ENCODE measurements at places on chromosomes 5 and 9. TPM values are rescaled to one million over a fixed set of nuclear protein-coding genes. Genes with fewer than 3 reads are reported as not detected.

- no peak for DNase-seq
These were observed 233.0 kb downstream of the CD180 start for GRCh38 chr5:66963559-66963971.

CXCL14 gene
- total RNA-seq, result not detected

DNA sequence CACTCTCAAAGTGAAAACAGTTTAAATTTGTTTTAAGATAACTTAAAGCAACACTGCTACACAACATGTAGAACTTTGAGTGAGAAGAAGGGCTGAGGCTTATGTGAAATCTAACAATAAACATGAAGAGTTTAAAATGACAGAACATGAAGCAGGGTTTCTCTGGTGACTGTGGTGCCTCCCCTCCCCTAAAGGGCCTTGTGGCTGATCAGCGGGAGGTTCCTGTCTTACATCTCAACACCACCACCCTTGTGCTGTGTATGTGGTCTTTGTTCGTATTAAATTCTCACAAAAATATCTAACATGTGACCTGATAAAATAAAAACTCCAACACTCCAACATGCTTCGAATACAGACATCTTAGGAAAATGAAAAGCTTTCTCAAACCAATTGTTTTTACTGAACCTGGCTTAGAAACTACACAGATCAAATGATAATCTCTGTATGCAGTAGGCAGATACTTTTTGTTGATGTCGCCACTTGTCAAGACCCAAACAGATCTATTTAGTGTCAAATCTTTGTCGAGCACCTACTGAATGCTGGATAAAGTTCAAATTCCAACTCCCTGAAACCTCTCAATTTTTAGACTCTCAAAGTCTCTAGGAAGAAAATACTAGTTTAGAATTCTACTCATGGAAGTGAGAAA is 9.9 kb upstream of the IQGAP2 start:
- no peak for DNase-seq

DNA sequence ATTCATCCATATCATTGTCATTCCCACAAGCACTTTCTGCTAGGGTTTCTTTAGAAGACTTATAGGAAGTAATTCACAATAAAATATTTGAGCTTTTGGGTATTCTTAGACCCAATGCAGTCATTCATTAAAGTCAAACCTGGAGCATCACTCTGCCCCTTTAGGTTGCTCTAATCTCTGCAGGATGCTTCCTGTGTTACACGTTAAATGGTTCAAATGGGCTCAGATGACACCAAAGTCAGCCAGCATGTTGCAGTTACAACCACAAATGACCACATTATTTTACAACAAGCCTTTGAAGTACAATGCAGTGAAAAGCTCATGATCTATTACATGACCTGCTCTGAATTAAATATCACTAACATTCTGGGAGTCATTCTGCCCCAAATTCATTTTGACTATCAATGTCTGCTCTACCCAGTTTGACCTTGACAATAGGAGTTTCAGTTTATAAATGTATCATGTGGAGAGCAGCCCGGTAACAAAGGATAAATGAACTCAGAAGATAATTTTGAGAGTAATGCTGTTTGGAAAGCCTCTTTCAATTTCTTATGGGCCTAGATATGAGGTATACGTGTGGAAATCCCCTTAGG is 668.6 kb upstream of the DMAC1 start:
- DNase-seq, result no peak

SLC25A51 gene
- total RNA-seq, result 32.5 TPM

GRCh38 chr5:66616520-66617225 is 20.5 kb downstream of the MAST4 start:
- DNase-seq, result no peak

DNA sequence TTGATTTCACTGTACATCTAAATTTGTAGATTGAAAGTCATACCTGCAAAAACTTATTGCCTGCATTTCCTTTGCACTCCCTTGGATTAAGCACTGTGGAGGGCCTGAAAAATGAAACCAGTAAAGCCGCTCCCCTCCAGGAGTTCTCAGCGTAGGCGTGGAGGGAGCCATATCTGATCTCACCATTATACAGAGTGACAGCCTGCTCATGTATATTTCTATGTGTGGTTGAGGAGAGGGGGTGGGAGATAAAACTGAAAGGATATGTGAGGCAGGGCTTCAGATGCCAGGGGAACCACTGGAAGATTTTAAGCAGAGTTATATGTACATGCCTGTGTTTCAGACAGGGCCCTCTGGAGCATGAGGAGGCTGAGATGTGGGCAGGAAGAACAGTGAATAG is 303.0 kb downstream of the MSX2 start:
- DNase-seq, result no peak

- no peak for DNase-seq
These were observed 22.5 kb downstream of the LHX3 start for GRCh38 chr9:136182420-136182787.

PSD2 gene
- 0.68 TPM for total RNA-seq

- DNase-seq, result no peak
These were observed 79.6 kb downstream of the GHR start for GRCh38 chr5:42502613-42503470.

DNA sequence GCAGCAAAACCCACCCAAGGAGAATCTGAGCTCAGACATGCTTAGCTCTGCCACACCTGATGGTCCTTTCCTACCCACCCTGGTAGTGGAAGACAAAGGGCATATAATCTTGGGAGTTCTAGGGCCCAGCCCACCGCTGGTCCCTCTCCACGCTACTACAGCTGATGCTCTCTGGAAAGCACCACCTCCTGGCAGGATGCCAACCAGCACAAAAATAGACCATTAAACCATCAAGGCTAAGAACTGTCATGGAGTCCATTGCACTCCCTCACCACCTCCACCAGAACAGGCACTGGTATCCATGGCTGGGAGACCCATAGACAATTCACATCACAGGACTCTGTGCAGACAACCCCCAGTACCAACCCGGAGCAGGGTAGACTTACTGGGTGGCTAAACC is 111.0 kb upstream of the IL7R start:
- no peak for DNase-seq

DNA sequence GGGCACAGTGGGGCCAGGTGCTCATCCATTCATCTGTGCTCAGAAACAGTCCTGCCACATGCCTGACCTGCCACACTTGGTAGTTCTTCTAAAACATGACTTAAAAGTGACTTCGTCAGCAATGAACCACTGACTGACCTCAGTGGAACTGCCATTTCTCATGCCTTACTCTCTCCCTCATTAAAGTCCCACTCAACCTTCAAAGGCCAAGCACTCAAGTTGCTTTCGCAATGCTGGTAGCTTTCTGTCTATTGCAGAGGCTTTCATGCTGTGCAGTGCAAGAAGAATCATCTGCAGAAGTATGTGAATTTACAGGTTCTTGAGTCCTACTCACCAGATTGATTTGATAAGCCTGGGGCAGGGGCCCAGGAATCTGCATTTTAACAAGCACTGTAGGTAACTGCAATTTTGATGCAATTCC is 23.9 kb downstream of the B4GALT1 start:
- DNase-seq, result no peak

GRCh38 chr9:98989036-98990000 is 45.6 kb downstream of the COL15A1 start:
- no peak for DNase-seq

- DNase-seq, result no peak
These were observed 400.7 kb downstream of the PSAT1 start for GRCh38 chr9:78697618-78698017.

GRCh38 chr9:100112677-100113336 is 13.8 kb downstream of the INVS start:
- no peak for DNase-seq

- no peak for DNase-seq
These were observed 311.6 kb upstream of the CLINT1 start for GRCh38 chr5:158170534-158170933.

MEGF9 gene
- 23.3 TPM for total RNA-seq

MOB3B gene
- 21.8 TPM for total RNA-seq

CSF2 gene
- total RNA-seq, result not detected

- no peak for DNase-seq
These were observed 78.2 kb downstream of the RAI14 start for GRCh38 chr5:34734326-34734725.

DNA sequence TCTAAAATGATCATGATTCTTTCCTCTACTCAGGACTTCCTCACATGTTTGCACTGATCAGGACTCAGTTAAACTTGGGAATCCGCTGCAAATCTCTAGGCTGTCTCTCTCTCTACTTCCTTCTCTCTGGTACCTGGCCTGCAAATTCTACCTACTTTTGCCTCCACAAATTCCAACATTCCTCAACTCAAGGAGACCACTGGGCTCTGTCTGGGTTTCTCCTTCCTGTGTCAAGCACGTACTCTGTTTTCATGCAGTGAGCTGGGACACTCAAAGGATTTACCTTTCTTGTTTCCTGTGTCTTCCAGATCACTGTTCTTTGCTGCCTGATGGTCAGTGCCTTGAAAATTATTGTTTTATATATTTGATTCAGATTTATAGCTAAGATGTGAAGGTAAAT is 45.9 kb upstream of the ANKRD31 start:
- no peak for DNase-seq

DNA sequence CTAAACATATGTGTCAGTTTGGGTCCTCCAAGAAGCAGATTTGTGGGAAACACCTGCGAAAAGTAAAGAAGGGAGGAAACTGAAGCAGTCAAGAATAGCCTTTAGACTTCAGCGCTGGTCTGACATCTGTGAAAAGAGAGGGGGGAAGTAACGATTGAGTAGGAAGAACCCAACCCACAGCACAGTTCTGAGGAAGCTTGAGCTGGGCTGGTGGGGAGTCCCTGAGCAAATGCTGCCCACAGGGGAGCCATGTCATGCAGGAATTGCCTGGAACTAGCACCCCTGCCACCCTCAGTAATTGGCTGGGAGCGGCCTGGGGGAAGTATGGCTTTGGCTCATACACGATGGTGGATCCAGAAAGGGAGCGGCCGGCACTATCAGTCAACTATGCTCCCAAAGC is 20.6 kb downstream of the FAM240B start:
- DNase-seq, result no peak

HSDL2 gene
- total RNA-seq, result 20.9 TPM

HARS2 gene
- 31.8 TPM for total RNA-seq

SPRY4 gene
- total RNA-seq, result 42.1 TPM

GRCh38 chr9:115442054-115442453 is 324.1 kb upstream of the TNC start:
- no peak for DNase-seq

- no peak for DNase-seq
These were observed 174.5 kb downstream of the FGF18 start for GRCh38 chr5:171593976-171594375.

DNA sequence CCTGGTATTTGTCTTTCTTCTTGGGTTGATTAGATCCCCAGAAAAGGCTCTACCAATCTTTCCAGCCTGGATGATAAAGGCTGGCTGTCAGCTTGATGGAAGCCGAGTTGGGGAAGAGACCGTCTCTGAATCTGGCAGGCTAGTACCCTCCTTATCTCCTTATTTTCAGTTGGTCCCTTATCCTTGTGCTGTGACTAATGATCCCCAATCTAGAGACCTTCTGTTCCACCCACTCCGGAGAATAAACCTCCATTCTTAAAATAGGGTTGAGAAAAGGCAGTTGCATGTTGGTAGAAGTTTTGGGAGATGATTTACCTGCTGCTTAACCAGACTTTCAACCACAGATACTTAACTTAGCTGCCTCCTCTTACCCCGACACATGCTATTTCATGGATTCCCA is 52.3 kb downstream of the PRKACG start:
- DNase-seq, result no peak

GRCh38 chr5:163453705-163454104 is 6.2 kb downstream of the NUDCD2 start:
- no peak for DNase-seq

DNA sequence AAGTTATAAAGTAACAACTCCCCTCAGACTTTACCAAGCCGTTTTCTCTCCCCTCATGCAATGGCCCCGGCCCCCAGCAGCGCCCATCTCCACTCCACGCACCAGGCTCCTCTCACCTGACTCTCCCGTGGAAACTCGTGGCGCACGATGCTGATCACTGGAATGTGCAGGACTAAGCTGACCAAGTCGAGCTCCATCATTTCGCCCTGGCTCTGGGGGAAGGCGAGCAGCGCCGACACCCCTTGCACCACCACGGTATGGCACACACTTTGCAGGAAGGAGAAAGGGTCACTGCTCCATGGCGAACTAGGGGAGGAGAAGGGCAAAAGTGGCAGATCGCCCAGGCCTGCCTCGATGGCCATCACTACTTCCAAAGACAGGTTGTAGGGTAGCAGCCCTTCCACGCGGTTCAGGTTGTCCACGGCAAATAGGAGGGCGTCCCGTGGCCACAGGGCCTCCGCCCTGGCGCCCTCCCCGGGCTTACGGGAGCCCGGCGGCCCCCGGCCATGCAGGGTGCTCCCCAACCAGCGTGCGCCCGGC is 1.2 kb downstream of the GRIN3A start:
- no peak for DNase-seq

- DNase-seq, result no peak
These were observed 19.5 kb downstream of the PHF2 start for GRCh38 chr9:93595861-93596365.

- DNase-seq, result no peak
These were observed 139.6 kb upstream of the LRRTM2 start for GRCh38 chr5:139014726-139015125.

- DNase-seq, result no peak
These were observed 226.5 kb downstream of the TAF11L14 start for GRCh38 chr5:17860660-17861315.

GRCh38 chr5:168603746-168604145 is 24.6 kb upstream of the PANK3 start:
- DNase-seq, result no peak

OTP gene
- 3.1 TPM for total RNA-seq

FAXDC2 gene
- total RNA-seq, result 2.9 TPM

ANKRD31 gene
- 0.39 TPM for total RNA-seq

GRCh38 chr9:116605904-116606341 is 81.2 kb upstream of the TRIM32 start:
- no peak for DNase-seq

DNA sequence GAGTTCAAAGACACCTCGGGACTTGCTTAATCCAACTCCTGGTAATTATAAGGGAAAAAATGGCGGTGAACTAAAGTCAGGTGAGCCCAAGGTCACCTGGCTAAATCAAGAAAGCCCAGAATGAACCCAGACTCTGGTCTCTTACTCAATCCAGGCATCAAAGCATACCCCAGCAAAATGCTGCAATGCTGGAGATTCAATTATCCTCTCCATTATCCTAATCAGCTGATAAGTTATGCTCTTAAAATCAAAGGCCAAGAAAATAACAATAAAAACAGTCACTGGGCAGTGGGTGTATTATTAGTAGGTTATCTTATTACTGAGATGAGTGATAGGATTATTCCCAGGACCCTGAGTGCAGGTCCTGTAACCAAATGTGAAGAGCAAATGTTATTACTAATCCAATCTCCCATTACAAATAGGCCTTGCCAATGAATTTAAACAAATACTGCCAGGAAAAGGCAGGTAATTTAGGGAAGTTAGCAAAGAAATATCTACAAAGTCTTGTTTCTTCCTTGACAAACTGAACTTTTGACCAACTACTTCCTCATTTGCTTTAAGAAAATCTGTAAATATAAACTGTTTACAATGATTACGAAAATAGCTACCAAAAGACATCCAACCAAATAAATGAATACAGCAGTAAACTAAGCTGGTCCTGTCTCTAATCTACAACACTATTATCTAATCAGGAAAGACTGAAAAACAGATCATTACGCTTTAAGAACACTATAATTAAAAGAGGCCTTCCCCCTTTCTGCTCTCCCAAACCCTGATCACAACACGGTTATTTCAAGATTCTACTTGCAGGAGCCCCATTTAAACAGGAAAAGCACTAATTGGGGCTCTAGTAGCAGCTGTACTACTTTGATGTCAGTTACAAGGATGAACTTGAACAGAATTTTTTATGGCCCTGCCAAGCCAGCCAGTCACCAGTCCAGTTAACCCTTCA is 103.2 kb downstream of the MED27 start:
- no peak for DNase-seq

SPATA31D1 gene
- not detected for total RNA-seq
